Osteocyte (in vitro differentiated cells): ENCODE measurements at places on chromosomes 3 and 15.

DNA sequence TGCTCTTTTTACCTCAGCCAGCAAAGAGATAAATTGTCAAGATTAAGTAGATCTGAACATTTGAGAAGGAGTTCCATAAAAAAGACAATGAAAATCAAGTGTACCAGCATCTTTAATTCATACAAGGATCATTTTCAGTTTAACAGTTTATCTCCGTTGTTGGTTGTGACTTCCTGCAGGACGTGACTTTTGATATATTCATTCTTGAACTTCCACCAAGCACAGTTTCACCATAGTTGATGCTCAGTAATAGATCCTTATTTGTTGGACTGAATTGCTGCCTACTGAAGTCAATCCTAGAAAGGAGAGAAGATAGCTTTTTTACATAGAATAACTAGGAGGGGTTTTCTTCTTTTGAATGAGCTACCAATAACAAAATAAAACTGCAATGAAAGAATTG is 408.2 kb downstream of the LPP start:
- no peak overlapping the region for H3K27ac ChIP-seq
- H3K27me3 ChIP-seq, result no peaks in the 10 kb centered on the region
- DNase-seq, result no peak
- H3K4me1 ChIP-seq, result peaks cover 22% of the 10 kb centered on the region
- H3K36me3 ChIP-seq, result peaks cover 4% of the 10 kb centered on the region
- no peak overlapping the region for H3K4me3 ChIP-seq

- H3K27me3 ChIP-seq, result no peaks in the 10 kb centered on the region
- no peak for DNase-seq
- H3K27ac ChIP-seq, result peak overlapping the region; percentile 82
These were observed 25.5 kb upstream of the CP start for GRCh38 chr3:149247008-149247710.

- no peak overlapping the region for H3K4me3 ChIP-seq
- H3K36me3 ChIP-seq, result no peaks in the 10 kb centered on the region
- DNase-seq, result no peak
- H3K27ac ChIP-seq, result no peak overlapping the region
These were observed 191.7 kb downstream of the ATP8B4 start for GRCh38 chr15:49927189-49927861.

DNA sequence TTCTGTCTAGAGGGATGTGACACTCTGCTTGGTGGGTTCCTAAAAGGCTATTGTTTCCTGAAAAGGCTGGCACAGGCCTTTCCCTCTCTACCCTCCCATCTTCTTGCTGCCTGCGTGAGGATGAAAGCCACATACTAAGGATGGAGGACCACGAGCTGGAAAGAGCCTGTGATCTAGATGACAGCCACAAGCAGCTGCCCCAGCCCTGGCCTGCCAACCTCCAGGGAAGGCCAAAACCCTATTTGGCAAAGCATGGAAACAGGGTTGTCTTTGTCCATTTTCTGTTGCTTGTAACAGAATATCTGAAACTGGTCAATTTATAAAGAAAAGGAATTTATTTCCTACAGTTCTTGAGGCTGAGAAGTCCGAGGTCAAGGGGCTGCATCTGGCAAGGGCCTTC is 144.5 kb downstream of the FBLN2 start:
- no peak overlapping the region for H3K4me3 ChIP-seq
- no peak for DNase-seq
- H3K4me1 ChIP-seq, result no peaks in the 10 kb centered on the region

DNA sequence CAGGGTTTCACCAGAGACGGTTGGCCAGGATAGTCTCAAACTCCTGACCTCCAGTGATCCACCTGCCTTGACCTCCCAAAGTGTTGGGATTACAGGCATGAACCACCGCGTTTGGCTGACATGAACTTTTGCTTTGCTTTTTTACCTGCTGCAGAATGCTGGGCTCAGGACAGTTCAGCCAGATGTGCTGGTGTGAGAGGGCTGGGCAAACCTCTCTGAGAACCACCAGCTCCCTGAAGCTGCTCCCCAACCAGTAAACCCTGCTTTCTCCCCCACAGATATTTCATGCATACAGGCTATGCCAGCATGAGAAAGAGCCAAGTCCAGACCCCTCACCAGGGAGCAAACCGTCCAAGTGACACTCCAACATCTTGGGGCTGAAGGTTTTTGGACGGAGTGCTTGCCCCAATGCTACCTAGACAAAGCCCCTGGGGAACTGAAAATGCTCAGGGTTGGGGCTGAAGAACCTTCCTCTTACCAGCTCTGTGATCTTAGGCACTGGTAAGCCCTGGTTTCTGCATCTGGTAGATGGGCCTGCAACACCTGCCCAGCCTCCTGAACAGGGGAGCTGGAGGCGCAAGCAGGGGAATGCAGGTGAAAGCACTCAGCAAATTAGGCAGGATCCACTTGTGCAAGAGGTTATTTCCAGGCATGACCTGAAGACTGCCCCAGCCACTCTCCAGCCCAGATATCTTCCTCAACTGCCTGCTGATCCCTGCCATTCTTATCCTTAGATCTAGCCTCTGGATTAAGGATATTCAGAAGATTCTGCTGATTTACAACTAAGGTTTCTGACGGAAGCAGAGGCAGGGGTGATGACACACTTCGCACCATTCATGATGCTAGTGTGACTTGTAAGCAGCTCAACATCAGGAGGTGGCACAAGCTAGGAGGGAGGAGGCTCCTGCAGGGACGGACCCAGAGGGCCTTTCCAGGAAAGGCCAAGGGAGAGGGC is 78.8 kb downstream of the TLE3 start:
- no peaks in the 10 kb centered on the region for H3K36me3 ChIP-seq
- no peak overlapping the region for H3K4me3 ChIP-seq
- H3K4me1 ChIP-seq, result peaks cover 3% of the 10 kb centered on the region

GRCh38 chr3:75303741-75304140 is 360.4 kb upstream of the FRG2C start:
- H3K27me3 ChIP-seq, result peaks cover 10% of the 10 kb centered on the region
- no peaks in the 10 kb centered on the region for H3K4me1 ChIP-seq
- H3K36me3 ChIP-seq, result no peaks in the 10 kb centered on the region

GRCh38 chr3:175512700-175513099 is 653.6 kb downstream of the NAALADL2 start:
- no peak for DNase-seq
- H3K27me3 ChIP-seq, result no peaks in the 10 kb centered on the region
- no peaks in the 10 kb centered on the region for H3K36me3 ChIP-seq
- no peaks in the 10 kb centered on the region for H3K4me1 ChIP-seq
- H3K4me3 ChIP-seq, result no peak overlapping the region

- H3K4me3 ChIP-seq, result no peak overlapping the region
- H3K4me1 ChIP-seq, result peaks cover 18% of the 10 kb centered on the region
- H3K27ac ChIP-seq, result peak overlapping the region; percentile 63
- DNase-seq, result no peak
- no peaks in the 10 kb centered on the region for H3K27me3 ChIP-seq
- no peaks in the 10 kb centered on the region for H3K36me3 ChIP-seq
These were observed 48.7 kb upstream of the TSC22D2 start for GRCh38 chr3:150359381-150359780.

DNA sequence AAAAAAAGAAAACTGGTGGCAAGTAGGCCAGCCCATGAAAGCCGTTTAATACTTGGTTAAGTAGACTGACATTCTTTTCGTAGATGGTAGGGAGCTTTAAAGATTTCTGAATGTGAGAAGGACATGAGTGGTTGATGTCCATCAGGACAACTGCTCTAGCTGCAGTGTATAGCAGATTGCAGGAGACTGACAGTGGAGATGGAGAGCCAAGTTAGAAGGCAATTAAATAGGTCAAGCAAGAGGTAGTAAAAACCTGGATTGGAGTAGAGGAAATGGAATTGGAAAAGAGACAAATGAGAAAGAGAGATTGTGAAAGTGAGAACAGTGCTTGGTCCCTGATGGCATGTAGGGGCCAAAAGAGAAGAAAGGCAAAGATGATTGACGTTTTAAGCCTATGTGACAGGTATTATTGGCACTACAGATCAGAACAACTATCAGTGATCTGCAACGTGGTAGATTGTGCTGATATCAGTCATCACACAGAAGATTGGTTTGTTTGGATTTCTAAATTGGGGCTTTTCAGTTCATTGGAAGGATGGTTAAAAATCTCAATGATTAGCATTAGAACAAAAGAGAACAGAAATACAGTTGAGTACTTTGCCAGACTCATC is 74.0 kb downstream of the CNTN4 start:
- H3K27ac ChIP-seq, result no peak overlapping the region
- H3K4me1 ChIP-seq, result no peaks in the 10 kb centered on the region
- H3K4me3 ChIP-seq, result no peak overlapping the region
- DNase-seq, result no peak
- H3K27me3 ChIP-seq, result no peaks in the 10 kb centered on the region

GRCh38 chr15:89756897-89757296 is 5.8 kb upstream of the MESP1 start:
- no peak overlapping the region for H3K4me3 ChIP-seq
- H3K4me1 ChIP-seq, result peaks cover 17% of the 10 kb centered on the region
- H3K36me3 ChIP-seq, result no peaks in the 10 kb centered on the region
- no peaks in the 10 kb centered on the region for H3K27me3 ChIP-seq
- no peak for DNase-seq
- no peak overlapping the region for H3K27ac ChIP-seq

DNA sequence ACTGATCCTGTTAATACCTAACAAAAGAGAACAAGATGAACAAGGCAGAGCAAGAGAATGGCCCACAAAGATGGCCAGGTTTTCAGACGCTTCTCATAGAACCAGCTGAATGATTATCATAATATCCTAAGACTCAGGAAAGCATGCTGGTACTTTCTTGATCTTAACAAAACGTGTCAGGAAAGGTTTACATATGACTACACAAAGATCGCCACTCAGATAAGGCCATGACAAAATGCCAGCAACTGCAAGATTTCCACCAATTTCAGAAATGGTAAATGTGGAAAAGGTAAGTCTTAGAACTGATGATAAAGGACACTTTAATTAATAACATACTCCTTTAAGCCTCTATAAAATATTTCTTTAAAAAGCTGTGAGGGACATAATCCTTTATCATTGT is 108.8 kb downstream of the DLG1 start:
- no peaks in the 10 kb centered on the region for H3K27me3 ChIP-seq
- no peak overlapping the region for H3K4me3 ChIP-seq
- peaks cover 21% of the 10 kb centered on the region for H3K4me1 ChIP-seq
- H3K36me3 ChIP-seq, result peaks cover 10% of the 10 kb centered on the region

GRCh38 chr3:100386437-100387074 is 14.3 kb downstream of the TOMM70 start:
- peak overlapping the region; percentile 82 for H3K27ac ChIP-seq
- no peak overlapping the region for H3K4me3 ChIP-seq
- peaks cover 44% of the 10 kb centered on the region for H3K4me1 ChIP-seq
- no peak for DNase-seq
- H3K36me3 ChIP-seq, result peaks cover 21% of the 10 kb centered on the region

DNA sequence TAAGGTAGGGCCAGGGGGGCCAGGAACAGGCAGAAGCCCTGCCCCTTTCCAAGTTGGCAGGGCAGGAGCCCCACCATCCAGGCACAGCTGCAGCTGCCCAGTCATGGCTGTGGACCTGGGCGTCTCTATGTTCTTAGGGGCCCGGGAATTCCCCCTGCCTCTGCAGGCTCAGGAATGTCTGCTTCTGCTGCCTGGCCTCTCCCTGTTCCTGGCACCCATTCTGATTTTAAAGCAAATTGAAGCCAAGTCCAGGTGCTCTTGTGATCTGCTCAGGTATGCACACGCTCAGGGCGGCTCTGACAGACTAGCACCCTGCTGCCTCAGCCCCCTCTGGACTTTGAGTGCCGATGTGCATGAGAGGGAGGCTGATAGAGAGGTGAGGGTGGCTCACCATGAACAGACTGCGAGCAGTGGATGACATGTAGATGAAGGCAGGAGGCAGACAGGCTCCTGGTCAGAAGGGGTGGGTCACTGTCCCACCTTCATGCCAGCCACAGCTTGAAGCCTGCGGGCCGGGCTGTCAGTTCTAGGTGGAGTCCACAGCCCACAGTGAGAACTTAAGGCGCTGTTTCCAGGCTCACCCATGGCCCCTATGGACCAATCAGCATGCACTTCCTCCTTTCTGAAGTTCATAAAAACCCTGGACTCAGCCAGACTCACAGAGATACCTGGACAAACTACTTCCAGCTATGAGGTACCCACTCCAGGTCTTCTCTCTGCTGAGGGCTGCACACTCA is 747.8 kb upstream of the GBE1 start:
- H3K4me3 ChIP-seq, result no peak overlapping the region
- H3K27me3 ChIP-seq, result no peaks in the 10 kb centered on the region
- H3K4me1 ChIP-seq, result no peaks in the 10 kb centered on the region
- no peak overlapping the region for H3K27ac ChIP-seq
- DNase-seq, result no peak

DNA sequence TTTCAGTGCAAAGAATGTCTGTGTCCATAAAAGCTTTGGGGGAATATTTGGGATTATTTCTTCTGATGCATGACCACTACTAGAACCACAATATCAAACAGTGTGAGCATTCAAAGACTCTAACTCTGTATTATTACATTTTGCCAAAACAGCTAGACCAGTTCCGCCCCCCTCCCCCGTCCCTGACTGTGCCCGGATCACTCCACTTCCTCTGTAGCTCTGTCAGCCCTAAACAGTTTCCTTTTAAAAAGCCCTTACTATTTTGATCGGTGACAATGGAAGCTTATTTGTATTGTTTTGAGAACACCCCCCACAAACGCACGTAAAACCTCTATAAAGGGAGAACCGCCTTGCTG is 36.6 kb upstream of the EPHB3 start:
- peak overlapping the region; percentile 71 for H3K4me3 ChIP-seq
- no peak overlapping the region for H3K27ac ChIP-seq
- no peaks in the 10 kb centered on the region for H3K36me3 ChIP-seq

- DNase-seq, result no peak
- peak overlapping the region; percentile 85 for H3K27ac ChIP-seq
- no peaks in the 10 kb centered on the region for H3K36me3 ChIP-seq
These were observed 98.2 kb upstream of the CHD2 start for GRCh38 chr15:92801774-92802464.

- H3K27ac ChIP-seq, result no peak overlapping the region
- no peak overlapping the region for H3K4me3 ChIP-seq
- no peak for DNase-seq
- H3K27me3 ChIP-seq, result no peaks in the 10 kb centered on the region
- no peaks in the 10 kb centered on the region for H3K36me3 ChIP-seq
- H3K4me1 ChIP-seq, result no peaks in the 10 kb centered on the region
These were observed 824.6 kb upstream of the SEMA6D start for GRCh38 chr15:46892621-46893160.

- H3K4me3 ChIP-seq, result no peak overlapping the region
- no peak overlapping the region for H3K27ac ChIP-seq
- no peak for DNase-seq
- no peaks in the 10 kb centered on the region for H3K36me3 ChIP-seq
- H3K27me3 ChIP-seq, result peaks cover 9% of the 10 kb centered on the region
- H3K4me1 ChIP-seq, result no peaks in the 10 kb centered on the region
These were observed 31.1 kb upstream of the SLC24A5 start for GRCh38 chr15:48089702-48090101.

GRCh38 chr3:195066441-195066841 is 204.5 kb downstream of the XXYLT1 start:
- no peaks in the 10 kb centered on the region for H3K27me3 ChIP-seq
- no peak overlapping the region for H3K27ac ChIP-seq
- DNase-seq, result no peak

GRCh38 chr3:19399836-19400235 is 251.5 kb downstream of the KCNH8 start:
- no peaks in the 10 kb centered on the region for H3K36me3 ChIP-seq
- no peak for DNase-seq
- H3K27ac ChIP-seq, result no peak overlapping the region
- no peaks in the 10 kb centered on the region for H3K4me1 ChIP-seq

- no peaks in the 10 kb centered on the region for H3K27me3 ChIP-seq
- H3K4me1 ChIP-seq, result peaks cover 29% of the 10 kb centered on the region
- H3K27ac ChIP-seq, result no peak overlapping the region
- no peak overlapping the region for H3K4me3 ChIP-seq
- no peak for DNase-seq
- peaks cover 5% of the 10 kb centered on the region for H3K36me3 ChIP-seq
These were observed 14.5 kb downstream of the NEK10 start for GRCh38 chr3:27354588-27355203.

GRCh38 chr3:5191555-5192304 is 4.2 kb downstream of the EDEM1 start:
- H3K27ac ChIP-seq, result peak overlapping the region; percentile 23
- no peaks in the 10 kb centered on the region for H3K27me3 ChIP-seq
- H3K4me3 ChIP-seq, result no peak overlapping the region
- DNase-seq, result no peak
- peaks cover 15% of the 10 kb centered on the region for H3K36me3 ChIP-seq
